ENCODE measurements at places on chromosomes 5 and 9.
A peak's percentile ranks its signal among the peaks of the same experiment; 100 is the strongest.

DNA sequence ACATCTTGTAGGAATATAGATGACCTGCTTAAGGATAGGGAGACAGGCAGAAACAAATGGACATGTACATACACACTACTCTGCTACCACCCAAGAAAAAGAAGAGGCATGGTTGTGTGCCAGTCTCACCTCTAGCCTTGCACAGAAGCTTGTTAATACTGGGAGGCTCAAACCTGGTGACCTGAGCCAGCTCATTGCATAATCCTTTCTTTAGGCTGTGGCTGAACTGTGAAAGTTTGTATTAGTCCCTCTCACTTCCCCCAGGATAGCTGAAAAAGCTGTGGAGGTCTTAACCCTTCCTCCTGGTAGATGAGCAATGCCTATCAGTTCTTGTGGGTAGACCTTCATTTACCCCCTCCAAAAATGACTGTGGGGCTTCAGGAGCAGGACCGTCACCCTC is 28.7 kb downstream of the TPD52L3 start:
- DNase-seq: no peak

- peak; percentile 43 for DNase-seq
Observed at GRCh38 chr5:107253246-107253645, 417.5 kb downstream of the EFNA5 start.

GRCh38 chr5:78008356-78008967 is 232.3 kb upstream of the TBCA start:
- peak; percentile 55 for DNase-seq

GRCh38 chr9:84371737-84372136 is 31.2 kb upstream of the SLC28A3 start:
- DNase-seq: peak; percentile 97

- DNase-seq: no peak
Observed at GRCh38 chr5:109485030-109485429, 75.3 kb upstream of the PJA2 start.

GRCh38 chr5:43281840-43282658 is 31.2 kb downstream of the HMGCS1 start:
- DNase-seq: no peak

GRCh38 chr5:53071738-53072137 is 37.8 kb downstream of the MOCS2 start:
- DNase-seq: peak; percentile 83

GRCh38 chr9:73199886-73200285 is 48.2 kb downstream of the ANXA1 start:
- DNase-seq: peak; percentile 4

DNA sequence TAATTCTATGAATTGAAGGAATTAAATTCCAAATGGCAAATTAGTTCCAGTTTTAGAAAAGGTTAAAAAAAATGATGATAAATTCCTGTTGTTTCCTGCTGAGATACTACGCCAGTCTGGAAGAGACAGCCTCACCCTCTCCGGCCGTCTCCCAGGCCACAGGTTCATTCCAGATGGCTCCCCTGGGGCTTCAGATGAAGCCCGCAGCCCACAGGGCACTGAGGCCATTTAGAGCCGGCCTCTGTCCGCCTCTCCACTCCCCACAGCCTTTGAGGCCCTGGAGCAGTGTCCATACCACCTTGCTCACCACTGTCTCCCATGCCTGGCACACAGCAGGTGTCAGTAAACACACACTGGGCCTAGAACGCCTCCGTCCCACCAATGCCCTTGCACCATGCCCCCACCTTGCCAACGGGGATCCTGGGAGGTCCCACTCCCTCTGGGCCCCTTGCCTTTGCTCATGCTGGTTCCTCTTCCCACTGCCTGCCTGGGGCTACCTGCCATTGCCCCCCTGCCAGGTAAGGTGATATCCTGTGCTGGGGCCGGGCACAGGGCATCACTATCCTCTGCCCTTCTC is 26.1 kb downstream of the GFPT2 start:
- no peak for DNase-seq

DNA sequence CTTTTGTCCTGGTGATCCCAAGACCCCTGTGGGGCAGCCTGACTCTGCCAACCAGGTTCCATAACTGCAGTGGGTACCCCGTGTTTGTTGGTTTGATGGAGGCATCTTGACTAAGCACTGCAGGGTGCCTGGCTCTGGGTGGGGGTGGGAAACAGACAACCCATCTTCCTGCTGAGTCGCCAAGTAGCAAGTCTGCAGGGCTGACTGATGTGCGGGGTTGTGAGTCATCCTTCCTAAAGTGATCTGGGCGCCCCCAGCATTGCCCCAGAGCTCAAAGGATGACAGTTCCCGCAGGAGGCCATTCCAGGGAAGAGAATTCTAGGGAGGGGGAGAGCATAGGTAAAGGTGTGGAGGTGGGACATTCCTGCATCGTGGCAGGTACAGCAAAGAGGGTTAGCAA is 23.5 kb downstream of the DAB2IP start:
- no peak for DNase-seq

- DNase-seq: no peak
Observed at GRCh38 chr9:132809677-132810271, 68.3 kb downstream of the AK8 start.

DNA sequence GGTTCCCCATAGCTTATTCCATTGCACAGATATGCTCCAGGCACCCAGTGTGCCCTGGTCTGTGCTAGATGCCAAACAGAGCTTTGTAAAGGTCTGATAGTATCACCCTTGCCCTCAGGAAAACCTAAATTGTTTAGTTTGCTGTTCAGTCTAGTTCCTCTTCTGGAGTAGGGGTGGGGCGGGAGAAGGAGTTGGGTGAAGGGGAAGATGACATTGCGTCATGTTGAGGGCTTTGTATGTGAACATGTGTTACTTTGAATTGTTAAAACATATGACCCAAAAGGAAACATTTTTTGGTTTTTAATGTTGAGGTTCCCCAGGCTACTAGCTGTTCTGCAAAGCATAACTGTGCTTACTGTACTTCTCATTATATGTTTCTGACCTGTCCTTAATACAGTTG is 40.6 kb downstream of the HACD4 start:
- DNase-seq: no peak

GRCh38 chr9:81592887-81593266 is 96.5 kb downstream of the TLE1 start:
- no peak for DNase-seq

DNA sequence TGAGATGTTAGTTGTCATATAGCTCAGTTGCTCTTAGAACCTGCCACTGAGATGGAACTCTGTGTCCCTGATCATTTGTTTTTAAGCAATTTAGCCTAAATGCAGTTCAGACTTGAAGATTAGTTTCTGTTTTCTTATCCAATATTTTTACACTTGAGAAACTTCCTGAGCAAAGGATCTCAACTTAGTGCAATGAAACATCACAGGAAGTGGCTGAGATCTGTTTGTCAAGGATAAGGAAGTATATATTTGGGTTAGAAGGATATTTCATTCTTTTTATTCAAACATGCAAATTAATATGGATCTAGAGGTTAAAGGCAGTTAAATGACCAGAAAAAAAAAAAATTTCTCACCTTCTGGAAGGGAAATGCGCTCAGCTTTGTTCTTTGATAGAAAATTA is 19.7 kb upstream of the F2R start:
- no peak for DNase-seq

- DNase-seq: no peak
Observed at GRCh38 chr9:130471411-130472183, 26.8 kb downstream of the ASS1 start.

DNA sequence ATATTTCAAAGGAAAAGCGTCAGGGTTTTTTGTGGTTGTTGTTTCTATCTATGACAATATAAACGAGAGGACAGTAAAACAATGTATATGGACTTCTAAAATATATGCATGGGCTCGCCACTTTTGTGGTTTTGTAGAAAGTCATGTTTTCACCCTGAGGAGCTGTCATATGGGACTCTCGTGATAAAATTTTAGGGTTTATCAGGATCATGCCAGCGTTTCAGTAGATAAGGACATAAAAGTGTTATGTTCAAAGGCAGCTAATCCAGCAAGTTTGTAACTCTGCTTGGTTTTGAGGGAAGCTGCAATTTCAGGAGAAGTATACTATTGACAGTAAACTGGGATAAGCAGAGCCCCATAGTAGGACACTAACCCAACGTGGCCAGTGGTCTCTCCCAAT is 120.3 kb downstream of the CDC42SE2 start:
- no peak for DNase-seq

DNA sequence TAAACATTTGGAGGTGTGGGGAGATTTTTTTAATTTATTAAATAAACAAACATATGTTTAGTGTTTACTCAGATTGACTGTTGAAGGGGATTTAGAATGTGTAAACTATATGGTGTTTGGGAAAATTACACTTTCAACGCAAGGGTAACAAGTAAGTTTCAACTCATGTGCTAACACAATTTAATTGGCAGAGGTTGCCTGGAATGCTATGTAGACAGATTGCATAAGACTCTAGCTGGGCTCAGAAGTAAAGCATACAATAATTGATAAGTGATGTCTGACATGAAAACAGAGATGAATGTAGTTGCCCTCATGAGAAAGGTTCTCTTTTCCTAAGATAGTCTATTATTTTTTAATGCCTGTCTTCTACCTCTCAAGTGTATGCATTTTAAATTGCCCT is 617.4 kb downstream of the KCTD16 start:
- no peak for DNase-seq

- DNase-seq: no peak
Observed at GRCh38 chr9:137056739-137057415, 3.0 kb upstream of the ENTPD2 start.

DNA sequence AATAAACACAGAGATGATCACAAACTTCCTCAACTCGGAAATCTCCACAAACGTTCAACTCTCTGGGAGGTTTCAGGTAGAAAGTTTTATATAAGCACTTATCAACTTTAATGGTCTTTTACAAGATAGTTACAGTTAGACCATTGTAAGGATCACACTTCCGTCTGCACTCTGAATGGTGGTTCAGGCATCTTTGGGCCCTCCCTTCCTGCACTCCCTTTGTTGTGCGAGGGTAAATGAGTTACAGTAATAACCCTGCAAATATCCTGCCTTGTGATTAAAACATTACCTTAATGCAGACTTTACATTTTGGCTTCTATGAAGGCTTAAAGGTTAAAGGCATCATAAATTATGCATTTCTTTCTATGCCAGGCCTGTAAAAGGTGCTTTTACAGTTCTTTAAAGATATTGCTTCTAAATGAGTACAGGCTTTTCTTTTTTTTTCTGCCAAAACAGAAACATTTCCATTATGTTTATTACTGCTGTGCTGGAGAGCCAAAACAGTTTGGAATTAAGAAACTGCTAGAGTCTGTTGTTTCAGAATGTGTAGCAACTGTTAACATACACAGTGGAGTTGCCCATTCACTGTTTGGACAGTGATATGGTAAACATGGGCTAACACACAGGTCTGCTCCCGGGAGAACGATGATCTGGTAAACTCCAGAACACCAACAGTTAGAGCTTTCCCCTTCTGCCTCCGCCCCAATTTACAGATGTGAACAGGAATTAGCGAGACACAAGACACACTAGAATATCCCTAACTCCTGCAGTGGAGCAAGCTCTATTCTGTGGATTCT is 1.1 kb downstream of the PRUNE2 start:
- DNase-seq: no peak

DNA sequence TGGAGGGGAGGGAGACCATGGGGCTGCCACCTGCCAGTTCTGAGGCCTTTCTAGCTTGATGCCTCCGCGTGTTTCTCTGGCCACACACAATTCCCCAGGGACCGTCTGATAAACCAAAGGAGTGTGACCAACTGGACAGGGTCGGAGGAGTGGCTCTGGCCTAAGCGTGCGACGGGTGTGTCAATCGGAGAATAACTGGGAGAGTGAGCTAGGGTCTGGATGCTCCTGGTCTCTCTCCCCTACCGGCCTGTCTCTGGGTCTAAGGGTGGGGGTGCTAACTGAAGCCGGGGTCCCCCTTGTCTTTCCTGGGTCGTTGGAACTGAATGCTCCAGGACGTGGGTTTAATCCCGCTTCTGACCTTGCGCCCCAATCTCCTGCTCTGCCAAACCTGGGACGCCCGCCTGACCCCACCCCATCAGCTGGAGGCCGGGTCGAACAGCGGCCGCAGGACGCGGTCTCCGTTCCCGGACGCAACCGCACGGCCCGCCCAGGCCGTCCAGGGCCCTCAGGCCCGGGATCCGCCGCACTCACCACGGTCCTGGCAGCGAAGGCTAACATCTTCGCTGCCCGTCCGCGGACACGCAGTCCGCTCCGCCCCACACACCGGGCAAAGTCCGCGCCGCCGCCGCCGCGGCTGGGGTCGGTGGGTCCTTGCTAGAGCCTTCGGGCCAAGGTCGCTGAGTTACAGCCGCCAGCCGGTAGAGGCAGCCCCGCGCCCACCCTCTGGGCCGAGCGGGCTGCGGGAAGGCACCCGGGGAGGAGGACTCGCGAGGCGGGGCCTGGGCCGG is 447 bp downstream of the CRAT start:
- peak; percentile 41 for DNase-seq

GRCh38 chr5:73186976-73187375 is 14.0 kb downstream of the TMEM174 start:
- DNase-seq: no peak

All from fibroblast of gingiva (primary cell).